ENCODE measurements at places on chromosomes 1 and 21. TPM values are rescaled to one million over a fixed set of nuclear protein-coding genes. Genes with fewer than 3 reads are reported as not detected.

RNU1-1 gene
- under 0.01 TPM for total RNA-seq

USH2A gene
- not detected for total RNA-seq

LCK gene
- 2.5 TPM for total RNA-seq

CHIA gene
- total RNA-seq, result not detected

FALEC gene
- total RNA-seq, result not detected

TOR1AIP1 gene
- total RNA-seq, result 29.0 TPM

Data from airway epithelial cell (primary cell).